ENCODE measurements at places on chromosomes 11 and 22.
A peak's percentile ranks its signal among the peaks of the same experiment; 100 is the strongest.

GRCh38 chr11:86861810-86862209 is 61.5 kb downstream of the PRSS23 start:
- no peak for DNase-seq

GRCh38 chr11:33835143-33835878 is 56.6 kb downstream of the LMO2 start:
- no peak for DNase-seq

DNA sequence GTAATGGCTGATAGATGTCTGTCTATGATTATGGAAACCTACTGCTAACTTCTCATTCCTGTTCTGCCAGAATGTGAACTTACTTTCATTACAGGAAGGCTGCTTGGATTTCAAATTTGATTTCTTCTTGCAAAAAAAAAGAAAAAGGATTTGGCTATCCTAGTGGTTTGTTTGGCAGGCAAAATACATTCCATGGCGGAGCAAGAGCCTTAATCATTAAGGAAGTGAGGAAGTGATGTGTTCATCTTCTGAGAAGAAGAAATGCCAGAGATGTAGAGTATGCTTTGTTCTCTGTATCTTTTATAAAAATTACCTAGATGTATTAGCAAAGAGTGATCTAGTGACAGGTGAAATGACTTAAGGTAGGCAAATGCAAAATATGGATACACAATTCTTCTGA is 356.3 kb downstream of the SOX6 start:
- no peak for DNase-seq

- DNase-seq = no peak
Observed at GRCh38 chr11:125949271-125950177, 3.7 kb downstream of the VSIG10L2 start.

GRCh38 chr11:105297463-105297862 is 157.9 kb upstream of the CARD18 start:
- DNase-seq = no peak

DNA sequence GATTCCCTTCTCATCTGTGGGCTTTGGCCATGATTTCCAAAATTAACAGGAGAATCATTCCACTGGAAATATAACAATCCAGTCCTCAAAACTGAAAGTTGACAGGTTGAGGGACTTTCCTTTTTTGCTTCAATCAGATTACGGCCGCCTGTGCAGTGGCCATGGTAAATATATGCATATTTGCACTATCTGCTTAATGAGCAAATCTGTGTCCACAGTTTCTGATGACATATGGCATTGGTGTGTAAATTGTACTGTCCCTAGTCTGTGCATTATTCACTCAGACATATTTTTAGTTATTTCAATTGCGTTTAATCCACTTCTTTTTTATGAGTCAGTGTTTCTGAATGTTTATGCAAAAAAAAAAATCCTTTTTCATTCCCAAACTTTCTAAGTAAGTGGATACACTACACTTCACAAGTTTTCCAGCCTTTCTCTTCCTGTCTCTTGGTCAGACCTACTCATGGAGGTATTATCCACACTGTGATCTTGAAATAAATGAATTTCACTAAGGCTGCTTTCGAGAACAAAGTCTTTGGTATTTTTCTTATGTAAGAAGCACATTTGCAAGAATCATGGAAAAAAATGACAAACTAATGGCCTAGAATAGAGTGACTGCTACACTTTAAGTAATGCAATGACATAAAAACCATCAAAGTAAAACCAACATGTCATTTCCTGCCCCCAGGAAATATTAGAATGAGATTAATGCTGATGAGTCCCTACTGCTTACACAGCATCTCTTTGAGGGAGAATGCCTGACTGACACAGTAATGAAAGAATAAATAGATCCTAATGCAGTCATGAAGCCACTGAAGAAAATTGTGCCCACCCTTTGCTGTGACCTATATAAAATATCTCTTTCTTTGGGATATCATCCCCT is 76.4 kb upstream of the MTNR1B start:
- no peak for DNase-seq

- no peak for DNase-seq
Observed at GRCh38 chr22:50726643-50727340, 11.2 kb upstream of the ACR start.

DNA sequence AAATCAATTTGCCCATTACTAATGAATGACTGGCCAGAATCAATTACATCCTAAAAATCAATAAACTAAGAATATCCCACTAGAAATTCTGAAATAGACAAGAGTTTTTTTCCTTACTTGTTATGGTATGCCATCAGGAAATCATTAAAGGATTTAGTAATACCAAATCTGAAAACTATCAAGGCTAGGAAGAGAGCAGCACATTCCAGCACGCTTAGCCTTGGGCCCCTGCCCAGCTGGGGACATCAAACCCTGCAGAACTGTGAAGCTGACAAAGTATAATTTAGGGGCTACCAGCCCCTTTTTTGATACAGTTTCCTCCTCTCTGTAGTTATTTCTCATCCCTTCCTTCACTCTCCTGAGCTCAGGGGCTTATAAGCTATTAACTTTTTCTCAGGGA is 247.8 kb upstream of the ZC3H12C start:
- no peak for DNase-seq

GRCh38 chr11:110335358-110335757 is 38.9 kb upstream of the RDX start:
- DNase-seq = no peak

- DNase-seq = no peak
Observed at GRCh38 chr11:8833568-8834315, 77.2 kb upstream of the AKIP1 start.

DNA sequence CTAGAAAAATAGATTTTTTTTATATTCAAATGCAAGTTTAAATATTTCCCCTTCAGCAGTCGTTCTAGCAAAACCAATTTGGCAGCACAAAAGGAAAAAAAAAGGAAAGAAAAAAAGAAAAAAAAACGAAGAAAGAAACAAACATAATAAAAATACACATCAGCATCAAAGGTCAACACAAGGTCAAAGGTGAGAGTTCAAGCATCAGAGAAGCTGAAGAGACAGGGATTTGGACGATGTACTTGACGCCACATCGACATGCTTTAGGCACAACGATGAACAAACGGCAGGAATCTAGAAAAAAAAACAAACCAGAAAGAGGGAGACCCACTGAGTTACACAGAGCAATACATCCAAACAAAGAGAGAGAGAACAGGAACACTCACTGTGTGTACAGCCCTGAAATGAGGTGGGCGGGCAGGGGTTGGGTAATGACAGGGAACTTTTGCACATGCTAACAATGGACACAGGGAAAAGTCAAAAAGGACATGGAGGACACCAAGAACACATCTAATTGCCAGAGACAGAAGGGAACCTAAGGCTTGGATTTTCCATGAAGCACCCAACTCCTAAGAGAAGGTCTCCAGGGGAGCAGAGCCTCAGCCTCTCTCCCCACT is 19.8 kb upstream of the RAPSN start:
- no peak for DNase-seq

DNA sequence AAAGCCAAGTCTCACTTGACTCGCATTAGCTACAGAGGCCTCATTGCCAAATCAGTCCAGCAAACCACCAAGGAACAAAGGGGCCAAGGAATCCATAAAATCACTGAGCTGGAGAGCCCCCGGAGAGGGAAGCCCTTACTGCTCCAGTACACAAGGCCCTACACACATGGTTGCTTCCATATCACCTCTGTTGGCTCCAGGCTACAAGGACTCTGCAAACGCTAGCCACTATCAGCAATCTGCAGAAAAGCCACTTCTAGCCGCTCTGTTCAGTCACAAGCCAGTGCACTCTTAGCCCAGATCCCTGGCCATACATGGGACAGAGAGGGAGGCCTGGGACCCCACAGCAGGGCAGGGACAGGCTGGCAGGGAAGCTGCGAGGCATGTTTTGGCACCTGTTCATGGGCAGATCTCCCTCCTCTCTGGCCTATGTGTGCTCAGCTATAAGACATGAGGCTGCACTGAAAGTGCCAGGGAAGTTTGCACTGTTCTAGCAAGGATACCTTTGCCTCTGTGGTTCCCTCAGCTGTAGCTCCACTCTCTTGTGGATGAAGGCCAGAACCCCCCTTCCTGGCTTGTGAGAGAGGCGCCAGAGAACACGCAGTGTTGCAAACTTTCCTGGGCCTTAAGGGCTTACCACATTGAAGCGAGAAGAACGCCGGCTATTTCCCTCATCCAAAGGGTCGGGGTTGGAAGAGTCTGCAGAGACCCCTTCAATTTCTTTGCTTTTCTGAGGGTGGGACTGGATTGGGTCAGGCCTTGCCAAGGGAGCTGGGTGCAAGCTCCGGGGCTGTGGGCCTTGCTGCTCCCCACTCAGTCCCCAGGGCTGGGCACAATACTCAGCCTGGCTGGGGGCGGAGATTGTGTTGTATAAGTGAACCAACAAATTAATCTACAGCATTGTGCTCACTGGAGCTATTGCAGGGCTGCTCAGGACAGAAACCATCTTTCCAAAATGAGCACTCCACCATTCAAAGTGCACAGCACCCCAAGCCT is 108.7 kb upstream of the PITPNB start:
- DNase-seq = no peak

- DNase-seq = no peak
Observed at GRCh38 chr22:33476206-33476605, 418.0 kb upstream of the SYN3 start.

- DNase-seq = no peak
Observed at GRCh38 chr11:79510960-79511359, 70.1 kb upstream of the TENM4 start.

DNA sequence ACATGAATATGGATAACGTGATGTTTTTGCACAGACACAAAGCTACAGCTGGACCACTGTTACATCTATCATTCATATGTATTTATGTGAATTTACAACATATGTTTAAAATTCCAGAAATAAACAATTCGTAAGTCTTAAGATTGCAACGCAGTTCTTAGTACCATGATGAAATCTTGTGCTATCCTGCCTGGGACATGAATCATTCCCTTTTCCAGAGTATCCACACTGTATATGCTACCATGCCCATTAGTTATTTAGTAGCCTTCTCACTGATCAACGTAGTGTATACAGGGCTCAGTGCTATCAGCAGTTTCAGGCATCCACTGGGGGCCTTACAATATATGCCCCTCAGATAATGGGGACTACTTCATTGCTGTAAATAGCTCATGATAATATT is 4.3 kb downstream of the ATL3 start:
- DNase-seq = no peak

GRCh38 chr11:22479208-22479607 is 141.0 kb downstream of the SLC17A6 start:
- no peak for DNase-seq

- no peak for DNase-seq
Observed at GRCh38 chr11:121564948-121565684, 112.3 kb upstream of the SORL1-AS1 start.

DNA sequence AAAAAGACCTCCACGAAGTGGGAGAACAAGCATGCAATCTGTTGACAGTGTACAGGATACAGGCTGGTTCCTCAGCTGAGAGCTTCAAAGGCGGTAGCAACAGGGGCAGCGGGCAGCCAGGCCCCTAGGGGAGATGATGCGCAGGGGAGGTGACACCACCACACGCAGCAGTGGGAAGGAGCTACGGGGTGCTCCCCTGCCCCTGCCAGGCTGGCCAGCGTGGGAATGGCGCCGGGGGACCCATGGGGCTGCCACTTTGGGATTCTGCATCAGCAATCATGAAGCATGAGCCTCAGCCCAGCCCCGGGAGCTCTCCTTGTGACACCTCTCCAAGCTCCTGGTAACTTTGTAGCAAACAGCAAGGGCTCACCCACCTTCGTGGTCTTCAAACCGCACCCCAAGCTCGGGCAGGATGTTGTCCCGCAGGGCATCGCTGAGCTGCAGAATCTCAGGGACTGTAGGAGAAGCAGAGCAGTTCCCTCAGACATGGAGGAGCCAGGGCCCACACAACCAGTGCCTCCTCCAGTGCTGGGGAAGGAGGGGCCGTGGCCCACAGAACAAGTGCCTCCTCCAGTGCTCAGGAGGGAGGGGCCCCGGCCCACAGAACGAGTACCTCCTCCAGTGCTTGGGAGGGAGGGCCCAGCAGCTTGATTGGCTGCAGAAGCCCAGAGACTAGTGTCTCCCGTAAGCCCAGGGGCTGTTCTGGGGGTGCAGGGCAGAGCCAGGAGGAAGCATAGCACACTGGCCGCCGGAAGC is 14.6 kb upstream of the NAP1L4 start:
- DNase-seq = no peak

- no peak for DNase-seq
Observed at GRCh38 chr11:120134106-120134930, 3.6 kb downstream of the TRIM29 start.

DNA sequence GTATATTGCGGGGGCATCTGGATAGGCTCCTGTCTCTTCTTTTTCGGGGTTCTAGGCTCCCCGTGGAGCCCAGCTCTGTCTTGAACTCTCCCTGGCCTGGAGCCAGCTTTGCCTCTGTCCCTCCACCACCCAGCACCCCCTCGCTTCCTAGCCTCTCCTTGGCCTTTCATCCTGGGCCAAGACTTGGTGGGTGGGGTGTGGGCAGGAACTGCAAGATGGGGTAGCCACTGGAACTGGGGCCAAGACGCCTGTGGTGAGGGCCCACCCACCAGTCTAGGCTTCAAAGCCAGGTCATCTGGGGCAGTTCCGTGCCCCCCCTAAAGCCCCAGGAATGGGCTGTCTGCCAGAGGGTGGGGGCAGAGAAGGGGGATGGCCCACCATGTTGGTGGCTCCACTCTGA is 1.7 kb upstream of the CRYBB1 start:
- DNase-seq = no peak

GRCh38 chr11:76206327-76207081 is at the start of gene WNT11:
TSS of gene WNT11 (minus strand) at chr11:76206502. CDS start at chr11:76206407, 95 bp downstream.
- DNase-seq = peak; percentile 31

DNA sequence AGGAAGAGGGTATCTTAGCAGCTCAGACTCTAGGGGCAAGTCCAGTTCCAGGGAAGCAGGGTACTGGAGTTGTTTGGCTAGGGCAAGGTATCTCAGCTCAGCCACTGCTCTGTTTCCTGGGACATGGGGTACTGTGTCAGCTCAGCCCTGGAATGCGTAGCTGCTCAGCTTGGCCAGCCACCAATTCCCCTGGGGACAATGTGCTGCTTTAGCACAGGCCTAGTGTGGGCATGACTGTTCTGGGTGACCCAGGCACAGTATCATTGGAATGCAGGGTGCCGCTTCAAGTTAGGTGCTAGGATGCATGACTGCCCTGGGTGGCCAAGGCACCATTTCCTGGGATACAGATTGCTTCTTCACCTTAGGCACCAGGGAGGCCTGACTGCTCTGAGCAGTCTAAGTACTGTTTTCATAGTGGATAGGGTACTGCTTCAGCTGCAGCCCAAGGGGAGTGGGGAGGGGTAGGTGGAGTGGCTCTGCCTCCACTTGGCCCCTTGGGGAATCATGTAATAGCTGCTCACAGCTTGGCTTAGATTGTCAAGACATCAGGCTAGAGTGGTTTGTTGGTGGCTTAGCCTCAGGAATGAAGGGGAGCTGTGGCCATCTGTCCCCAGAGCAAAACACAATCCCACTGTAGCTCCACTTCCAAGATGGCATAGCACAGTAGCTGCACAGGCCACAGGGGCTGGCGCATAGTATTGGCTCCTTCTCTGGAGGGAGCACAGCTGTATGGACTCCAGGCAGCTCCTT is 36.0 kb downstream of the MADD start:
- no peak for DNase-seq
